Immature natural killer cell (primary cell): ENCODE measurements at places on chromosomes 7 and 10.

DNA sequence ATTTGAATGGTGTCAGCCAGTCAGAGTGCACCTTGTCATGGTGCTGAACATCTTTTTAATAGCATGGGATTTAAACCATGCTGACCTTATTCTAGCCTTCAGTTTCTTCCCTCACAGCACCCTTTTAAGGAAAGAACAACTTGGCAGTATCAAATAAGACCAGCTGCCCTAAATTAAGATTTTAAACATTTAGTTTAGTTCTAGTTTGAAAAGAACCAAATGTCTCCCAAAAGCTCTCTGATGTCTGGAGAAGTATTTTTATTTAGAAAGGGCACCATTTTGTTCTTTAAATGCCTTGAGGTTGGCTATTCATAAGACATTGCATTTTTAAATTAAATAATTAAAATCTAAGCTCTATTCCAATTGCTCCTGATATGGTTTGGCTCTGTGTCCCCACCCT, 121.1 kb downstream of the CCDC3 start:
- no peak for DNase-seq

DNA sequence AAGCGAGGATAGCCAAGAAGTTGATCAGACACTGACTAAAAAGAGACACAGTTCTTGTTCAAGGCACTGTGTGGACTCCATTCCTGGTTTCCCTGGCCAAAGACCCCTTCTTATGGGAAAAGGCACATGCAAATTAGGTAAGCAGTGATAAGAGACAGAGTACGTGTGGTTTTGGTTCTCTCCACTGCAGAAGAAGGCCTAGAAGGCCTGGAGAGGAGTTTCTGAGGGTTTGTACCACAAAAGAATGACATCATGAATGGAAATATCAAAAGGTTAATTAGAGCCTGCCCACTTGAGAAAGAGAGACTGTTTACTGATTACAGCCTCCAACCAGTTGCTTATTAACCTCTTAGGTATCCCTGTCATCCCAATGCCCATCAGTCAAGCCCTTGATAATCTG, 137.5 kb downstream of the ZNF365 start:
- DNase-seq = no peak

- no peak for DNase-seq
These were observed 72.9 kb upstream of the SKAP2 start for GRCh38 chr7:26937306-26937705.

GRCh38 chr10:102131286-102132170, 1.3 kb upstream of the PPRC1 start:
- DNase-seq = no peak

GRCh38 chr10:79038841-79039201, 29.9 kb upstream of the ZMIZ1 start:
- no peak for DNase-seq

GRCh38 chr10:110340816-110341215, 36.1 kb upstream of the SMNDC1 start:
- DNase-seq = no peak

DNA sequence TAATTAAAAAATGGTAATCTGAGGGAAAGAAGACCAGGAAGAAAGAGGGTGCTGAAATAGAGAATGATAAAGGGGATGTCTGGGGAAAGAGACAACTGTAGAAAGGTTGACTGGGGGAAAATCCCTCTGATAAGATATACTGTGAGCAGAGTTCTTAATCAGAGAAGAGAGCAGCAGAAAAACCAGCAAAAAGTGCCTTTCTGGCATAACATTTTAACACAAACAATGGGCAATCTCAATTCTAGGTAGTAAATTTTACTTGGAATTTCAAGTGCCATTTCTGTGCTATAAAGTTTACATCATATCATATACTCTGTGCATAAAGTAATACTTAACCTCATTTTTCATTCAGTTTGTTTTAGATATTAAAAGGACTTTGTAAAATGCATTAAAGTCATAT, 251.9 kb upstream of the HGF start:
- DNase-seq = no peak
